ENCODE measurements at places on chromosomes 2 and 18. TPM values are rescaled to one million over a fixed set of nuclear protein-coding genes. Genes with fewer than 3 reads are reported as not detected.

SFT2D3 gene
- total RNA-seq: 6.4 TPM

DNA sequence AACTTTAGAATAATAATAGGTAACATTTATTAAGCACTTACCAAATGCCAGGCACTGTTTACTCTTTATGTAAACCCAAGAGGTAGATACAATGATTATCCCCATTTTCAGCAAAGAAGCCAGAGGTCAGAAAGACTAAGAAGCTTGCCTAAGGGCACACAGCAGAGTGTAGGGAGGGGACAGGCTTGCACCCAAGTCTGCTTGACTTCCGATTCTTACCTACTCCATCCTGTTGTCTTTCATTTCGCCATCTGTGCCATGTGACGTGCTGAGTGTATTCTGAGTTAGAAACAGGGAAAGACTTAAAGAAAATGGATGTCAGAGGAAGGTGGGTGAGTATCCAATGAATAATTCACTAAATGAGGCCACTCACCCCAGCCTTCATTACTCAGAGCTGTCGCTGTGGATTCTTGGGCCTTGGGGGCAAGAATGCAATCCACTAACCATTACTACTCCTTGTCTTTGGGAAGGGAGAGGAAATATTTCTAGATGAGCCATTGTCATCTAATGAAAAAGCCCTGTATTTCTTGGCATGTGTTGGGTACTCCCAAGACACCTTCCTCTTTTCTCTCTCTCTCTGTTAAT lies 76.4 kb upstream of the BCL11A start:
- DNase-seq: no peak

DNA sequence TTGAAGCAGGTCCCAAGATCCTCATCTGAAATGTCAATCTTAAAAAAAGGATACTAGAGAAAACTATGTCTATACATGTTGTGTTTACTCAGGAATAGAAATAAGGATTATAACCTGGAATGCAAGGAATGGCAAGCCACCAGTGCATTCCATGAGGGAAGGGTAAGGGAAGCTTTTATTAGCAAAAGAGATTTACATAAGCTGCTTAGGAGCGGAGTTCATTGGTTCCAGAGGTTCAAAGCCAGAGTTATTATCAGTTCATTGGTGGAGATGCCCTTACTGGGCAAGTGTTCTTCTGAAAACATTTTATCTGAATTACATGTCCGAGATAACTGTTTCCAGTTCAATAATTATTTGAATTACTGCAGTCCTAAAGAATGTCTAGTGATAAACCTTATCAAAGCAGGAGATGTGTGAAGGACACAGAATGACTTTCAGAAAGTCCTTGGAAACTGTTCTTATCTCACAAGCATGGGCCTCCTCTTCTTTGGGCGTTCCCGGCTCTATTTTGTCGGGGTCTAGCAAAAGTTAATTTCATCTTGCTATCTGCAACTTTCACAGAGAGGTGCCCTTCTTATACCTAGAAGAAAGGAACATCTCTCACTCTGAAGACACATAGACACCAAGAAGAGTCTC lies 23.5 kb downstream of the COMMD1 start:
- no peak for DNase-seq

ADD2 gene
- total RNA-seq: 13.7 TPM

Data from activated T-cell treated with anti-CD3 and anti-CD28 coated beads, Interleukin-2, amount 50 U/mL, for 4 hours (primary cell).